NCI-H146 (cell line): ENCODE measurements at places on chromosomes 7 and 10.

DNA sequence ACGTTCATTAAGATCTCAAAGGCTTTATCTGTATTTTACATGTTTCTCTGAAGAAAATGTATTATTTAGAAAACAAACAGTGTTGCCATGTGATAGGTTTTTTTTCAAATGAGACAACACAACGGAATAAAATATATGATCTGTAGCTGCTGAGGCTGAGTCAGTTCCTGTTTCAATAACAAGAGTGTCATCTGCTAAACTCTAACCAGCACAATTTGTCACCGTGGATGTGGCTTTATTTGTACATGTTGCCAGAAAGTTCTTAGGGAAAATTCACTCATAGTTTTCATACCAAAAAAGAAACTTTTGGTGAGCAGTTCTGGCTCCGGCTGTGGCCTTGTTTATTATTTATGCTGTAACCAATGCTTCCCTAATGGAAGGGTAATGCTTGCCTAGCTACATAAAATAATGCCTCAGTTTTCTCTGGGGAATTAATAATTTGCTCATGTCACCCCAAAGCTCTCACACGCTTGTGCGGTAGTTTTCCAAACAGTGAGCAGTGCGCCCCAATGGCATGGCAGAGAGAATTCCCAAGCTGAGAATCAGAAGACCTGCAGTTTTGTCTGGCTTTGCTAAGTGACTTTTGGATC lies 20.3 kb upstream of the KLF6 start:
- DNase-seq = peak; percentile 50

DNA sequence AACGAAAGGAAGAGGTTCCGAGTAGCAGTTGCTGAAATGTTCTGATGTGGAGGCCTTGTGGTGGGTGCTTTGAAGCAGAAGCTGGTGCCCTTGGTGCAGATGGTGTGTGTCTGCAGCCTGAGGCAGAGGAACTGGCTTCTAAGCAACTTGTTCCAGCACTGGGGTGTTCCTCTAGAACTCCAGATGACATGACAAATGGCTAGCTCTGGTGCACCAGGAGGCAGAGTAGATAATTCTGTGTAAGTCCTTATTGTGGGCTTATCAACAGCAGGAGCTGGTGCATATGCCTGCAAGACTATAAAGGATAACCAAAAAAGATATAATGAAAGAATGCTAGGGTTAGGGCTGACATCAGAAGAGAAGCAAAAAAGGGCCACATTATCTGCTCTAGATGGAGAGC lies 76.5 kb downstream of the ARL5B start:
- no peak for DNase-seq

DNA sequence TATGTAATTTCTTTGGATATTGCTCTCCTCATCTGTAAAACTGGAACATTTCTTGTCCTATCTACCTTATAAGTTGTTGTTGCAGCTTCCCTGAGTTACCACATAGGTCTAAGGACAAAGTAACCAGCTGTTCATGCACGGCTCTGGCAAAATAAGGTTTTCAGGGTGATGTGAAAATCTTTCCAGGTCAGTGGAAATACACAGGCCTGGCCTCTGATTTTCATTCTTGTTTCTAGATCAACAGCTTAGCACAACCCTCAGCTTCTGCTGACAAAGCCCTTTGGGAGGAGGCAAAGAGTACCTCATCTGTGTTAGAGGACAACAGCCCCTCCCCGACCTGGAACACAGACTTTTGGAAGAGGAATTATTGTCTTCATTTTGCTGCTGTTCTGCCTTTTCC lies 117.5 kb upstream of the AGK start:
- DNase-seq = no peak

DNA sequence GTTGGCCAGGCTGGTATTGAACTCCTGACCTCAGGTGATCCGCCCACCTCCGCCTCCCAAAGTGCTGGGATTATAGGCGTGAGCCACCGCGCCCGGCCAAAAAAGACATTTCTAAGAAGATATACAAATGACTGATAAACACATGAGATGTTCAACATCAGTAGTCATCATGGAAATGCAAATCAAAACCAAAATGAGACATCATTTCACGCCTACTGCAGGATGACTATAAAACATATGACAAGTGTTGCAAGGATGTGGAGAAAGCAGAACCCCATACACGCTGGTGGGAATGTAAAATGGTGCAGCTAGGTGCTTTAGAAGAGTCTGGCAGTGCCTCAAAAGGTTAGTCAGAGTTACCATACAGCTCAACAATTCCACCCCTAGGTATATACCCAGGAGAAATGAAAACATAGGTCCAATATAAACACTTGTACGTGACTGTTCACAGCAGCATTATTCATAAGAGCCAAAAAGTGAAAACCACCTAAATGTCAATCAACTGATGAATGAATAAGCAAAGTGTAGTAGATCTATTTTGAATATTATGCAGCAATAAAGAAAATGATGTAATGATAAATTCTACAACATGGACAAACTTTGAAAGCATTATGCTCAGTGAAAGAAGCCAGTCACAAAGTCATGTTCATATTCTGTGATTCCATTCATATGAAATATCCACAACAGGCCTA lies 24.5 kb downstream of the TMEM209 start:
- DNase-seq = no peak

GRCh38 chr7:156829669-156830336 lies 63.2 kb downstream of the LMBR1 start:
- DNase-seq = no peak

DNA sequence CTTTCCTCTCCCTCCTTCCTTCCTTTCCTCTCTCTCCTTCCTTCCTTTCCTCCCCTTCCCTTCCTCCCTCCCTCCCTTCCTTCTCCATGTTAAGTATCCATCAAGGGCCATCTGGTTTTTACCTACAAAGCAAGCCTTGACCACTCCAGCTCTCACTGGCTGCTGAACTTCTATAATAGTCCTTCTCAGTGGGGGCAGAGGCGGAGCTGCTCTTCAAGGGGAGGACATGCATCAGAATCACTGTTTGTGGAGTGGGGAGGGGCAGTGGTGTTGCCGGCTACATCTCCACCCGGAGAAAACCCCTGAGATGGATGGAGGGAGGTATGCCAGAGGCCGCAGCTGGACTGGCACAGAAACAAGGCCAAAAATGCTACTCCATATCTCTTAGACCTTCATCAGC lies 25.9 kb downstream of the LAMB1 start:
- no peak for DNase-seq

- no peak for DNase-seq
Observed at GRCh38 chr7:77362905-77363304, 53.2 kb downstream of the GSAP start.
